ENCODE measurements at places on chromosomes 4 and X. TPM values are rescaled to one million over a fixed set of nuclear protein-coding genes. Genes with fewer than 3 reads are reported as not detected.

The S100G gene
- not detected for total RNA-seq

The GLRB gene
- 15.7 TPM for total RNA-seq

The POF1B gene
- 3.7 TPM for total RNA-seq

The SHROOM3 gene
- 0.13 TPM for total RNA-seq

The CMC4 gene
- total RNA-seq: 9.0 TPM

The ANOS1 gene
- 0.63 TPM for total RNA-seq

The DUSP21 gene
- total RNA-seq: not detected

The DRD5 gene
- total RNA-seq: not detected

The DCAF4L1 gene
- 0.13 TPM for total RNA-seq

The GLUD2 gene
- 0.63 TPM for total RNA-seq

The TNIP2 gene
- 91.3 TPM for total RNA-seq

The ZNF185 gene
- total RNA-seq: 6.5 TPM

The WDR19 gene
- 19.0 TPM for total RNA-seq

The PTCHD1 gene
- not detected for total RNA-seq

The SOX3 gene
- not detected for total RNA-seq

Measured in dermis microvascular lymphatic vessel endothelial cell (primary cell).